ENCODE measurements at places on chromosomes 13 and 19. TPM values are rescaled to one million over a fixed set of nuclear protein-coding genes. Genes with fewer than 3 reads are reported as not detected.

ZNF576 gene
- 13.2 TPM for total RNA-seq

RUVBL2 gene
- 61.2 TPM for total RNA-seq

RAP2A gene
- total RNA-seq, result 26.3 TPM

GRCh38 chr19:6241056-6241455 lies 38.7 kb downstream of the MLLT1 start:
- no peak for DNase-seq

CEACAM21 gene
- not detected for total RNA-seq

ZNF724 gene
- total RNA-seq, result 3.2 TPM

GRCh38 chr13:83827338-83827737 lies 54.9 kb downstream of the SLITRK1 start:
- DNase-seq, result no peak
